ENCODE measurements at places on chromosomes 1 and 21.

GRCh38 chr1:197485790-197486189 is 217.7 kb downstream of the CRB1 start:
- no peak overlapping the region for H3K27ac ChIP-seq
- H3K4me3 ChIP-seq, result no peak overlapping the region

DNA sequence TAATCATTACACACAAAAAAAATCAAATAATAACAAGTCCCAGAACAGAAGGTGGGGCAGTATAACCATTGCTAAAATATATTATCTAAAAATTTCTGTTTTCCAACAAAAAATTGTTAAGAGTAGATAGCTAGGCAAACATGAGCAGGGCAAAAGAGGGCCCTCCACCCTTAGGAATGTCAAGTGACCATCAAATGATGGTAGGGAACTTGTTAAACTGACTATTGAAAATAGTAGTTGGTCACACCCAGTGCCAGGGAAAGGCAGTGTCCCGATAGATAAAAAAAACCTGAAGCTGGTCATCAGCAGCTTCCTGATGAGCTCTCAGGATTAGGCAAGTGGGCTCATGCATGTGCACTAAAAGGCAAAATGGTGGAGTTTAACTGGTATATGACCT is 18.4 kb upstream of the COP1 start:
- H3K36me3 ChIP-seq, result no peaks in the 10 kb centered on the region
- H3K4me3 ChIP-seq, result no peak overlapping the region

- no peaks in the 10 kb centered on the region for H3K27me3 ChIP-seq
- no peak overlapping the region for H3K4me3 ChIP-seq
- no peak for DNase-seq
- H3K36me3 ChIP-seq, result no peaks in the 10 kb centered on the region
- no peaks in the 10 kb centered on the region for H3K4me1 ChIP-seq
These were observed 36.4 kb downstream of the DDAH1 start for GRCh38 chr1:85428471-85429089.

DNA sequence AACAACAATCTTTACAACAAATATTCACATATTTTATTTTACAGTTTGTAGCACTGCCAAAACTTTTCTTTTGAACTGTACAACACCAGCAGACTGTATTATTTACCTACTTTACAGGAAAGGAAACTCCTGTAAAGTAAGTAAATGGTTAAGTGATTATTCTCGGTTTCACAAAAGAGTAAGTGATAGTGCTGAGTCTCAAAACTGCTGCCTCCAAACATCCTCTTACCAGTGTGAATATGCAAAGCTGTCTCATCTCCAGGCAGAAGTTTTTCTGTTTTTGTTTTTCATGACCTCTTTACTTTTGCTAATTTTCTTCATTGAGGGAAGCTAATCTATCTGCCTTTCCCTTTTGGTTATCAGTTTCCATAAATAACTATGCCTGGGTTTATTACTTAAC is 286.7 kb downstream of the SRGAP2C start:
- no peaks in the 10 kb centered on the region for H3K4me1 ChIP-seq
- H3K4me3 ChIP-seq, result no peak overlapping the region
- no peak for DNase-seq
- no peak overlapping the region for H3K27ac ChIP-seq
- no peaks in the 10 kb centered on the region for H3K36me3 ChIP-seq
- no peaks in the 10 kb centered on the region for H3K27me3 ChIP-seq

DNA sequence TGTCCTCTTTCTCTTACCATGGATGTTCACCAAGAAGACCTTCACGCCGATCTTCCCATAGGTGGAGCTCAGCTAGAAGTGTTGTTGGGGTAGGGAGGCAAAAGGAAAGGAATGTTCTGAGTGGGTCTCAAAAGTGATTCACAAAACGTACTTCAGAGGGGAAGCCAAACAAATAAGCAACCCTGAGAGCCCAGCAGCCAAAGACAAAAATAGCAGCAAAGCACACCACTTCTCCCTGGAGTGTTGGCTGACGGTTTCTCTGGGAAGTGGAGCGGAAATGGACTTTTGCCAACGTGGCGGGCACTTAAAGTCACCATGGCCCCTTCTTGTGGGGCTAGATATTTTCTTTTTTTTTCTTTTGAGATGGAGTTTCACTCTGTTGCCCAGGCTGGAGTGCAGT is 23.1 kb downstream of the SLC26A9 start:
- H3K36me3 ChIP-seq, result no peaks in the 10 kb centered on the region
- DNase-seq, result peak; percentile 34
- H3K27ac ChIP-seq, result peak overlapping the region; percentile 43

- no peak overlapping the region for H3K27ac ChIP-seq
- DNase-seq, result no peak
- peaks cover 7% of the 10 kb centered on the region for H3K4me1 ChIP-seq
- H3K27me3 ChIP-seq, result peaks cover 27% of the 10 kb centered on the region
- H3K4me3 ChIP-seq, result no peak overlapping the region
- no peaks in the 10 kb centered on the region for H3K36me3 ChIP-seq
These were observed 4.1 kb downstream of the L1TD1 start for GRCh38 chr1:62198781-62199125.

DNA sequence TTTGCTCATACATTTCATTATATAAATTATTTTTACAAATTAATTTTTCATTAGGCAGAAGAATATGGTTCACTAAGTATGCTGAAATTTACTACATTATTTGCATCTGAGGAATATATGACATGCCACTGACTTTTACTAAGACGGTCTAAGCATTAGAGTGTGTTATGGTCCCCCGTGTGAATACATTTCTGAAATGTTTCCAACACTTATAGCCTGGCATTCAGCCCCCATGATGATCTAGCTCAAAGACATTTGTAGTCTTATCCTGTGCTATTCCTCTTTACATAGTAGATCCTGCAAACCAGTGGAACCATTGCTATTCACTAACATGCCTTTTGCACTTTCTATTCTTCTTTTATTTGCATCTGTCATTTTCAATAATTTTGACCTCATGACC is 1878.0 kb downstream of the MRPL39 start:
- H3K27me3 ChIP-seq, result no peaks in the 10 kb centered on the region
- no peaks in the 10 kb centered on the region for H3K4me1 ChIP-seq
- H3K36me3 ChIP-seq, result no peaks in the 10 kb centered on the region
- no peak overlapping the region for H3K4me3 ChIP-seq
- no peak for DNase-seq

- no peaks in the 10 kb centered on the region for H3K27me3 ChIP-seq
- no peaks in the 10 kb centered on the region for H3K4me1 ChIP-seq
These were observed 25.3 kb upstream of the ETV3 start for GRCh38 chr1:157163273-157164127.

Data from tibial artery (tissue), 4 donors.